ENCODE measurements at places on chromosomes 1 and 21. TPM values are rescaled to one million over a fixed set of nuclear protein-coding genes. Genes with fewer than 3 reads are reported as not detected.

Gene SH2D1B
- total RNA-seq, result not detected

Gene LAX1
- total RNA-seq, result 41.2 TPM

Gene EPHA2
- not detected for total RNA-seq

DNA sequence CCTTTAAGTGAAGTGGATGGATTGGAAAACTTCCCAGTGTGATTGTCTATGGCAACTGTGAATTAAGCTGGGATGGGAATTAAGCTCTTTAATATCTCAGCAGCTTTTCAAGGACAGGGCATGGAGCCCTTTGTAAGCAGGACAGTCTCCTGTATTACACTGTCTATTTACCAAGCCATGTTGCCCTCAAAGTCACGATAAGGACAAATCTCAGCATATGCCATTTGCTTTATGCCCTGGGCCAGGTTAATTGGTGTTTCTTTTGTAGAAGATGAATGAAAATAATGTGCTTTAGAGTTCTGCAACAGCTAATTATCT is 17.6 kb downstream of the UTP25 start:
- H3K4me3 ChIP-seq, result no peak overlapping the region
- H3K4me1 ChIP-seq, result no peaks in the 10 kb centered on the region
- no peak for DNase-seq
- peaks cover 61% of the 10 kb centered on the region for H3K36me3 ChIP-seq

- H3K4me1 ChIP-seq, result no peaks in the 10 kb centered on the region
- DNase-seq, result no peak
- no peak overlapping the region for H3K4me3 ChIP-seq
- H3K27me3 ChIP-seq, result no peaks in the 10 kb centered on the region
Measured at GRCh38 chr1:49199564-49199963, 422.9 kb upstream of the BEND5 start.
